ENCODE measurements at places on chromosomes 3 and 15. TPM values are rescaled to one million over a fixed set of nuclear protein-coding genes. Genes with fewer than 3 reads are reported as not detected.

The MCF2L2 gene
- total RNA-seq = 0.03 TPM

The CXCR6 gene
- total RNA-seq = not detected

GRCh38 chr3:125961289-125961589, 7.7 kb upstream of the ROPN1B start:
- H3K36me3 ChIP-seq = no peaks in the 10 kb centered on the region
- peaks cover 7% of the 10 kb centered on the region for H3K27me3 ChIP-seq
- H3K27ac ChIP-seq = no peak overlapping the region
- H3K4me3 ChIP-seq = no peak overlapping the region
- no peaks in the 10 kb centered on the region for H3K4me1 ChIP-seq

- H3K4me1 ChIP-seq = no peaks in the 10 kb centered on the region
- DNase-seq = no peak
- no peak overlapping the region for H3K27ac ChIP-seq
- H3K27me3 ChIP-seq = peaks cover 35% of the 10 kb centered on the region
Observed at GRCh38 chr3:68931406-68932149, 769 bp downstream of the TAFA4 start.

DNA sequence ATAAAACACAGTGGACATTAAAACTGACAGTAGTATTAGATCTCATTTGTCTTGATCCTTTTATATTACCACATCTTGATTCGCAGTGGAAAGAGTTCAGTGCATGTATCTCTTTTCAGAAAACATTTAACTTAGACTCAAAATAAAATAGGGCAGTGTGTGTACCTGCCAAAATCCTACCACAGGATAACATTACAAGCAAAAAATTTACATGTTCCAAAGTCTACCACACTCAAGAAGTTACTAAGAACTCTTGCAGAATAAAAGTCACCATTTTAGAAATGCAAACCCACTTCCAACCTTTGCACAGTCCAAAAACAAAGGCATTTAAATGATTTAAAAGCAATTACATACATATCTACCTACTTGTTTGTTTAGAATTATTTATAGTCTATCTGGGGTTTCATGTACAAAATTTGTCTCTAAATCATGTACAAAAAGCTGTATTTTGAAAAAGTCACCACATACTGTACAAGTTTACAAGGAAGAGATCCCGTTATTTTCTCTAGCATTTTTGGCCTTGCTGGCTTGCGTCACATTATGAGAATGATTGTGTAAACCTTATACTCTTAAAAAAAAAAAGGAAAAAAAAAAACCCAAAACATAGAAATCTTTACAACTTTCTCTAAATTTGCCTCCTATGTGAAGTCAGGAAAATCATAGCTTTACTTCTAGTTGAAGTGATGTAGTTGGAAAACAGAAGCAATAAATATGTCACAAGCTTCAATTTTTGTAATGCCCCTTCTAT, 153.8 kb downstream of the ADAM10 start:
- peaks cover 9% of the 10 kb centered on the region for H3K36me3 ChIP-seq
- no peaks in the 10 kb centered on the region for H3K27me3 ChIP-seq
- H3K4me3 ChIP-seq = no peak overlapping the region
- H3K27ac ChIP-seq = no peak overlapping the region
- no peaks in the 10 kb centered on the region for H3K4me1 ChIP-seq
- no peak for DNase-seq

GRCh38 chr3:46874430-46874829, 3.1 kb upstream of the PTH1R start:
- no peak overlapping the region for H3K4me3 ChIP-seq
- H3K4me1 ChIP-seq = peaks cover 11% of the 10 kb centered on the region
- no peak for DNase-seq
- no peaks in the 10 kb centered on the region for H3K27me3 ChIP-seq
- no peaks in the 10 kb centered on the region for H3K36me3 ChIP-seq

The ABI3BP gene
- total RNA-seq = 0.05 TPM

The CLDN11 gene
- 1.7 TPM for total RNA-seq

GRCh38 chr3:48397767-48398681, 26.0 kb downstream of the FBXW12 start:
- H3K27ac ChIP-seq = no peak overlapping the region
- no peaks in the 10 kb centered on the region for H3K36me3 ChIP-seq
- no peak overlapping the region for H3K4me3 ChIP-seq
- DNase-seq = no peak
- H3K4me1 ChIP-seq = peaks cover 13% of the 10 kb centered on the region

DNA sequence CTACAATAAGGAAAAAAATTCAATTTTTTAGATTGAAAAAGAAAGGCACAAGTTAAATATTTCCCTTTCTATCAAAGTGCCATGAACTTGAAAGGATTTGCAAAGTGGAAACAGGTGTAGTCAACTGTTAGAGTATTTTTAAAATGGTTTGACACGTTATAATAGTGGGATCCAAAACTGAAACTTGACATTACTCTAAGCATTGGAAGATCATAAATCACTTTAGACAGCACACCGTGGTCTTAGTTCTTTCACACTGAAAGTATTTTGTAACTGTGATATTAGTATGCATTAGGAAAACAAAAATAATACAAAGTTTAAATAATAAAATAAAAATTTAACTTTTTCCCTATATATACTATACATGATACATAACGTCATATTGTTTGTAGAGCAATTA, 933.1 kb downstream of the EPHA3 start:
- no peak overlapping the region for H3K4me3 ChIP-seq
- H3K27me3 ChIP-seq = no peaks in the 10 kb centered on the region

GRCh38 chr3:17144665-17144993, 259.9 kb downstream of the PLCL2 start:
- no peak overlapping the region for H3K27ac ChIP-seq
- DNase-seq = no peak
- H3K4me1 ChIP-seq = no peaks in the 10 kb centered on the region
- no peaks in the 10 kb centered on the region for H3K27me3 ChIP-seq

The RTP4 gene
- 3.1 TPM for total RNA-seq

DNA sequence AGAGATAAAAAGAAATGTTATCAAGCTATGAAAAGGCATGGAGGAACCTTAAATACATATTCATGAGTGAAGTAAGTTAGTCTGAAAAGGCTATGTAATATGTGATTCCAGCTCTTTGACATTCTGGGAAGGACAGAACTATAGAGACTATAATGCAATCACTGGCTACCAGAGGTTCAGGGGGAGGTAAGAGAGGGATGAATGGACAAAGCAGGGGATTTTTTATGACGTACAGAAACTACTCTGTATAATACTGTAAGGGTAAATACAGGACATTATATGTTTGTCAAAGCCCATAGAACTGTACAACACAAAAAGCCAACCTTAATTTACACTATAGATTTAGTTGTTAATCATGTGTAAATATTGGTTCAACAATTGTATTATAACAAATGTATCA, 46.1 kb downstream of the MCTP2 start:
- DNase-seq = no peak
- H3K4me3 ChIP-seq = no peak overlapping the region
- no peaks in the 10 kb centered on the region for H3K4me1 ChIP-seq
- H3K27me3 ChIP-seq = no peaks in the 10 kb centered on the region
- no peak overlapping the region for H3K27ac ChIP-seq
- H3K36me3 ChIP-seq = no peaks in the 10 kb centered on the region

Measured in SJSA1 (cell line).